ENCODE measurements at places on chromosomes 5 and 9. TPM values are rescaled to one million over a fixed set of nuclear protein-coding genes. Genes with fewer than 3 reads are reported as not detected.
A peak's percentile ranks its signal among the peaks of the same experiment; 100 is the strongest.

The BTNL9 gene
- 1.3 TPM for total RNA-seq

GRCh38 chr5:159990506-159990905, 18.4 kb upstream of the TTC1 start:
- DNase-seq = peak; percentile 37

GRCh38 chr9:131433302-131433854, 39.5 kb downstream of the PRRC2B start:
- DNase-seq = no peak

DNA sequence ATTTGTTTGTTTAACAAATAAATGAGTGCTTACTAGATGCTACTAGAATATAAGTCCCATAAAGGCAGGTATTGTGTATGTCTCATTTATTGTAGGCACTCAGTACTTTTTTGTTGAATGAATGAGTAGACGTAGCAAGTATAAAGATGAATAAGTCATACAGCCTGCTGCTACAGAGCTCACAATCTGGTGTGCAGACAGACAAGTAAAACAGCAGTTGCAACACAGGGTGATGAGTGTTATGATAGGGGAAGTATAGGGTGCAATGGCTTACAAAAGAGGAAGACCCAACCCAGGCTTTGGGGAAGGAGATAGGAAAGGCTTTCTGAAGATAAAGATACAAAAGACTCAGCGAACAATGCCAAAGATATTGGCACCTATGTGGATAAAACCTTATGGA, 47.7 kb downstream of the SH3RF2 start:
- DNase-seq = no peak

DNA sequence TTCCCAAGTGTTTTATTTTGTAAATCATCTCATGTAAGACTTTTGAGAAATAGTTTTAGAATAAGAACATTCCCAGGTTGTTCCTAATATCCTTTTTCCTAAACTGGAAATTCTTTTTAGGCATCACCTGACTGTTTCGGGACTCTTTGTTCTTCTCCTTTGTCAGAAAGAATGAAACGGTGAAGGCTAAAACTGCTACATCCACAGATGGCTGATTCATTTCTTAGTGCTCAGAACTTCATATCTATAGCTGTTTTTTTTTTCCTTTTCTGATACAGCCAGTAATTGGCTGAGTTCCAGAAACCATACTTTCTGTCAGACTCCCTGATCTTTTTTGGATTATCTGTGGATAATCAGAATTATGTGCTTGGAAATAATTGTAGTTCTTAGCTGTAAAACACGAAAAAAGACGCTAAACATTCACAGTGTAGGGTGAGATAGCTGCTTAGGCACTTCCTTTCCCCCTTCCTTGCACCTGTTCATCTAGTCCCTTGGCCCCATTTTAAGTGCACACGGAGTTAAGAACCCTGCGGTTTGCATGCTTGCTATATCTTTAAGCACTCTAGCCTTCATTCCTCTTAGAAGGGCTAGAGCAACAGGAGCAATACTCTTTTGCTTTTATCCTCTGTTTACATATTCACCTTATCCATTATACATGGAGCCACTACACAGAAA, 283.9 kb downstream of the PJA2 start:
- DNase-seq = no peak

The OTP gene
- not detected for total RNA-seq

The BHMT gene
- total RNA-seq = not detected

- peak; percentile 85 for DNase-seq
Observed at GRCh38 chr5:126965061-126965475, 65.3 kb downstream of the MARCHF3 start.

The PTPRD gene
- total RNA-seq = 9.6 TPM

The ZNF658 gene
- 2.6 TPM for total RNA-seq

The SPINK7 gene
- total RNA-seq = not detected

- DNase-seq = no peak
Observed at GRCh38 chr5:68129364-68129763, 86.2 kb upstream of the PIK3R1 start.

DNA sequence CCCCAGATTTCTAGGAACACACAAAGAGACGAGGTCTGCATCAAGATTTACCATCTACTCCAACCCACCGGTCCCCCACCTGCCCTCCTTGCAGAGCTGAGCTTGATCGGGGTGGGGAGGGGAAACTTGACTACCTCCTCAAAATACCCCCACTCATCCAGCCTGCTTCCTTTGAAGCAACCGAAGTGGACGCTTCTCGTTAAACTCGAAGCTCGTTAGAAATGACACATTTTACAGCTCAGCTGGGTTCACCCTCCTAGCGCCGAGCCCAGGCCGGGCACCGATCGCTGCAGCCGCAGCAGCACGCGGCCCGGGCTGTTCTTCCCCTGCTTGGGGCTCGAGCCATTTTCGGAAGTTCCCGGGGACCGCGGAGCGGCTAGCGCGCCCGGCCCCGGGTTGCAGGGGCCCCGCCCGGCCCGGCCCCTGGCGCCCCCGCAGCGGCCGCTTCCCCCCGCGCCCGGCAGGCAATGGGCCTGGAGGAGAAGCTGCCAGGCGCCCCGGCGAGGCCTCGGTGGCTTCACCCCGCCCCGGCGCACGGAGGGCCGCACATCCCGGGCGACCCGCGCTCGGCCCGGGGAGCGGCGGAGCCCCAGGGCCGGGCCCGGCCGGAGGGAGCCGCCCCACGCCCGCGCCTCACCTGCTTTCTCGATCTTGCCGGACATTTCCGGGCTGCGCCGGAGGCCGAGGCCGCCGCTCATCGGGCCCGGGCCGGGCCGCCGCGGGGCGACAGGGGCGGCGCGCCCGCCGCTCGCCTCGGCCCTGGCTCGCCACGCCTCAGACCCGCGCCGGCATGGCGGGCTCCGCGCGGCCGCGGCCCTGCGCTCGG, 530 bp downstream of the RAPGEF1 start:
- no peak for DNase-seq

The ABCA1 gene
- 6.3 TPM for total RNA-seq

DNA sequence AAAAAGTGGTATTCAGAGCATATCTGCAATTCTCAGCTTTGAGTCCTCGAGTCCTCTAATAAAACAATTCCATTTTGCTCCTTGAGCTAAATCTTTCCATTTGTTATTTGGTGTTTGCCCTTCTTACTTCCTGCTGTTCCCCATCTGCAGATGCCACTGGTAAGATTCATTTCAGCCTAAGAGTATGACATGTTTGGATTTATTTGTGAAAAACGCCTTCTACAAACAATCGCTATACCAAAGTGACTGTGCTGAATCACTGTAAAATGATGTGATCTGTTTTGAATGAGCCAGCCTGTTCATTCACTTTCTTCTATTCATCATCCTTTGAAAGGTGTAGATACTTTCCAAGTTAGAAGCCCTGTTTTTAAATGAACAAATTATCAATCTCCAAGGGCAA, 27.7 kb downstream of the KCTD16 start:
- DNase-seq = no peak

- peak; percentile 23 for DNase-seq
Observed at GRCh38 chr9:78669591-78669990, 372.7 kb downstream of the PSAT1 start.

The ROPN1L gene
- total RNA-seq = not detected

GRCh38 chr9:129887334-129888292, 52.4 kb downstream of the USP20 start:
- DNase-seq = peak; percentile 41

The GFI1B gene
- total RNA-seq = not detected

GRCh38 chr5:160824301-160825001, 27.6 kb downstream of the ATP10B start:
- DNase-seq = no peak

The TEX48 gene
- not detected for total RNA-seq

The LNPEP gene
- total RNA-seq = 16.2 TPM

DNA sequence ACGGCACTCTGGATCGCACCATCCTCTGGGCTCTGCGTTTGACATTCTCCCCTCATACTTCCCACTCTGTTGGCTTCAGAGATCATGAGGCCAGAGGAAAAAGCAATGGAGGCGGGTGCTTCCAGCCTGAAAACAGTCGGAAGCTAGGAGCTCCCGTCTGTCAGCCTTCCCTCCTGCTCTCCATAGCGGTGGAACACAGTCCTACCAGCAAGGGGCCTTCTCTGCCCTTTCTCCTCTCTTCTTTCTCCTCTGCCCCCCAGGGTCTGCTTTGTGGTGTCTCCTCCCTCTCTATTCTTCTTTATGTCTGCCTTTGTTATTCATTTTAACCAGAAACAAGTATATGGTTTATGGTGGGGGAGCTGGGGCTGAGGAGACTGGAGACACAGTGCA, 152.5 kb upstream of the NFIB start:
- no peak for DNase-seq

DNA sequence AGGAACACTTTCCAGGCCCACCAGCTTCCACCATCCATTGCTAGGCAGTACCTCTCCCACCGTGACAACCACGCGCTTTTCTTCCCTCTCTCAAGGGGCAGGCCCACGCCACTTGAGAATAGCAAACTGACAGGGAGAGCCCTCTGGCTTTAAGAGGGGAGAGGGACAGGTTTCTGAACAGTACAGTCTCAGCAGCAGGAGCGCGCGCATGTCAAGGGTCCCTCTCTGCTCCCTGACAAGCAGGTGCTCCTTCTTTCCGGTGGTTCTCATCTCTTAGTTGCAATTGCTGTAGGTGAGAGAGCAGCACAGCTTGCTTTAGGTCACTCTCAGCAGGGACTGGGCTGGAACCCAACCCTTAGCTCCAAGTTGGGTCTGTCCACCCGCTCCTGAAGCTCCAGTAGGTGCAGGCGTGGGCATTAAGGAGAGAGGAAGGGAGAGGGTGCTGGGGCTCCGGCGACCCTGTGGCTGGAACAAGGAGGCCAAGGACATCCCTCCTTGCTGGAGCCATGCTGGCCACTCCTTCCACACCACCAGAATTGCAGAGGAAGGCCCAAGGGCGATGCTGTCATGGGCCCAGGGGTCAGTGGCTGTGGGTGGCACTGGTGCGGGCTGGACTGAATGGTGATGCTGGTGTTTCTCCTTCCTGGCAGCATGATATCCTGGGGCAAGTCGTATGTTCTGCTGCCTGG, 9.0 kb upstream of the PHF2 start:
- DNase-seq = no peak

The CYLC2 gene
- total RNA-seq = not detected

DNA sequence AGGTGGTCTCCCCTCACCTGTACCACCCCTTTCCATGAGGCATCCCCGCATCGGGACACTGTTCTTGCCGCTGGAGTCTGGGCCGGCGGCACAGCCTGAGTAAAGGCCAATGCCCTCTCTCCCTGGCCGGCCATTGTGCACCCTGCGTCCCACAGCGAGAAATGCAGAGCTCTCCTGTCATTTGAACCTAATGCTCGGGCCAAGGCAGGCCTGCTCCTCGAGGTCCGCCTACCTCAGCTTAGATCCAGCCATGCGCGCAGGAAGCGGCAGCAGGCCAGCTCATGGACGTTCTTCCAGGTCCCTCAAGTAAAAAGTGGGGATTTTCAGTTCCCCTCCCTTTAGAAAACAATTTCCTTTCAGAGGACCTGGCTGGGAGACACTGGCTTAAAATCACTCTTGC, 135.0 kb downstream of the HSD17B3 start:
- no peak for DNase-seq

DNA sequence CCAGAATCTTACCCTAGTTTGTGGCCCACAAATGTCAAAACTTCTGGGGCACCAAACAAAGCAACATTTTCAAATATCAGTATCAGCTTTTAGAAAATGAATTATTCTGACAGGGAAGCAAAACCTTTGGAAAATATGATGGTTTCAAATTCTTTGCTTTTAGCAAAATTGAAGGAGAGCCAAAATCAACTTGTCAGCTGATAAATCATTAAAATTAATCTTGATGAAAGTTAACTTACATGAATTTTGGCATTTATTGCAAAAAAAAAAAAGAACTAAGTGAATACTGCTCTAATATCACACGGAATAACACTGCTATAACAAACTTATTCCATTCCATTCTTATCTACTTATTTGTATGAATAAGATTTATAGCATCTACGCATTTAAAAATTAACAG, 158.1 kb upstream of the TARS1 start:
- DNase-seq = no peak

GRCh38 chr9:99745085-99745484, 76.6 kb upstream of the NR4A3 start:
- DNase-seq = no peak

The MARVELD2 gene
- total RNA-seq = 0.17 TPM

DNA sequence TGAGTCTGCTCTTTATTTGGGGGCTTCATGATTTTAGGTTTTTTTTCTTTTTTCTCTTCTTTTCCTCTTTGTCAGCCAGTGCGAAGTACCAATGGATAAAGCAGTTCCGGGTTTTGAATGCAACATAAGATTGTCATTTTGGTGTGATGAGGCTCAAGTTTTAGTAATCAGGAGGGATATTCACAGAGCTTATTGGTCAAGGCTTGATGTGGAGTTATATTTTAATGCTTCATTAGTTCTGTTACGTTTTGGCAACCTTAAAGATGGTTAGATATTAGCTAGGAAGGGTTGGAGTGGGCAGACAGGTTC, 1.4 kb downstream of the PIK3R1 start:
- no peak for DNase-seq

The SRA1 gene
- total RNA-seq = 54.4 TPM

- DNase-seq = no peak
Observed at GRCh38 chr5:6823996-6824395, 110.8 kb downstream of the TENT4A start.

GRCh38 chr5:171629628-171630349, 155.8 kb upstream of the SMIM23 start:
- no peak for DNase-seq

DNA sequence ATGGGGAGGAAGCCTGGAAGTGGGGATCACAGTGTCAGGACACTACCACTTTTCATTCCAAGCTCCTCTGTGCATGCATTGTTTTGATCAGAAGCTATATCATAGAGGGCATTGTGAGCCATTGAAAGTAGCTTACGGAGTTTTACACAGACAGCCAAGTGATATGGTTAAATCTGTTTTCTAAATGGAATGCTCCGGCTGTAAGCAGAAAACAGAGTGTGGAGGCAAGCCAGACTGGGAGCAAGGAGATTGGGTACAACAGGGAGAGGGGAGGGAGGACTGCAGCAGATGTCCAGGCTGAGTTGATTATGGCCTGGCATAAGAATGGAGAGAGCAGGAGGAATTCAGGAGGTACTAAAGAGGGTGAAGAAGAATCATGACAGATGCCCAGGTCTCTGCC, 15.5 kb upstream of the SOWAHA start:
- no peak for DNase-seq

DNA sequence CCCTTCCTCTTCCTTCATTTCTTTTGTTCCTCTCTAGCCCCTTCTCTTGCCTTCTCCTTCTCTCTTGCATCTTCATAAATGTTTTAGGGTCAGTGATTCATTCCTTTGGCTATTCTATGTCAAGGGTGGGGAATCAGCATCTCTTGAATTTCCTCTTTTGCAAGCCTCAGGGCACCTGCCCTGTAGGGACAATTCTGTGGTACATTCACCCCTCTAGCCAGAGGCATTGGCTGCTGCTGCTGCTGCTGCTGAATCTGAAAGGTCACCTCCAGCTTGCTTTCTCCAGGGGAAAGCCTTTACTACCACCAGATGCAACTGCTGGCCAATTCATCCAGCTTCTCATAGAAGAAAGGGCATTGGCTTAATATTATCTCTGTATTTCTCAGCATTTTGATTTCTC, 87.3 kb downstream of the INSYN2B start:
- peak; percentile 9 for DNase-seq

DNA sequence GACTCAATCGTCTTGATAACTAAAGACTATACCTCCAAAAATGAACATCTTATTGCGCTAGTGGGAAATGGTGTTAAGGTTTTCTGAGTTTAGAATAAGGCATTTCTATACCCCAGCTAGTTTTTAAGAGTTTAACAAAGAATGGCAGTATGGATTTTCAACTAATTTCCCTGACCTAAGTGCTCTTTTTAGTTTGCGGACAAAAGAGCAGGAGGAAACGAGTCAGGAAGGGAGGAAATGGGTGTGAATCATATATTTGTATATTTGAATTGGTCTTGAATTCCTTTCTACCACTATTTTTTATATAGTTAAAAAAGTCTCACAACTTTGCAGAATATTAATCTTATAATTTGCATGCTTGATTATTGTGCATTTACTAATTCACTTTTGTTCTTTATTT, 516.3 kb upstream of the ZNF608 start:
- peak; percentile 51 for DNase-seq
